ENCODE measurements at places on chromosomes 16 and 17.
A peak's percentile ranks its signal among the peaks of the same experiment; 100 is the strongest.

DNA sequence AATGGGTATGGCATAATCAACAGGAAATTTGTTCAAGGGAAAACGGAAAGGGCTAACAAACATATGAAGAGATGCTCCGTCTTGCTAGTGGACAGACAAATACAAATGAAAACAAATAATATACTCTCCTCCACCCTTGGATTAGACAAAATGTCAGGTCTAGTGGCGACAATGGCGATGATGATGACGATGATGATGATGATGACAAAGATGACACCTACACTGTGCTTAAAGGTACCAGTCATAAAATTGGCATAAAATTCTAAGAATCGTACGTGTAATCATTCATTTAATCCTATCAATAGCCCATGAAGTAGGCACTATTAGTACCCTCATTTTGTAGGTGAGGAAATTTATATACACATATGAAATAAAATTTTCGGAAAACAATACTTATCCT is 174.6 kb downstream of the PMP22 start:
- no peak for DNase-seq

DNA sequence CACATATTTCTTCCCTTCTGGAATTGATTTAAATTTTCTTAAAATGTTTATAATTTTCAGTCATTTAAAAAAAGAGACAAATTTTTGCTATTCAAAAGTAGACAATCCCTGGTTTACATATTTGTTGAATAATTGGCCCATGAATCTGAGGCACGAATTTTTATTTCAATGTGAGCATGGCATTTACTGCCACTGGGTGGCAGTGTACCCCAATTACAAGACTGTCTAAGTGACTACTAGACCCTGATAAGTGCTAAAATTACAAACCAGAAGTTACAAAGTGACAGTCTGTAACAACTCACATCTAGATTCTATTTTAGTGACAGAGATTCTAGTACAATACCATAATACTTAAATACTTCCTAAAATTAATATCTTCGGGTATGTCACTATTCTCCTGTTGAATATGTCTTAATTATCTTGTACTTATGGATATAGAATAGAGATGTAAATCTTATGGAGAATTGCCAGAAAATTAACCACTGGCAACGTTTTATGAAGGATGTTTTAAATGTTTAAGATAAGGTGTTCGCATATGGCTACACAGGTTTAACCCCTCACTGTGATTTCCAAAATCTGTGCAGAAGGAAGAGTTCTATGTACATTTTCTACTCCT is 235.8 kb downstream of the MAP2K4 start:
- DNase-seq: peak; percentile 17

DNA sequence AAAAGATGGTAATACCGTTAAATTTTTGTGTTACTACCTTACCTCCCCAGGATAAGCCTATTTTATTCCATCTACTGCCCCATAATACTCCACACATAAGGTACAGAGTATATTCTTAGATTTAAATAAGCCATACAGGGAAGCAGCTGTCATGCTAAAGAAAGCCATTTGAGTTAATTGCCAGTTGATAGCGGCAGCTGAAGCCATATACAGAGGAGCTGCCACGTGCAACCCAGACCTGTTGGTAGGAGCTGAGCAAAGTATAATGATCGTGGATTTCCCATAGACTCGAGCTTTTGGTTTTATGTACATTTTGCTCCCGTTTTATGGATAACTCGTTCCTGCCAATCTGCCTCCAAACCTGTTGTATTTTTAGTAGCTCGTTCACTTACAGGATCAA is 12.0 kb downstream of the CPSF4L start:
- no peak for DNase-seq

DNA sequence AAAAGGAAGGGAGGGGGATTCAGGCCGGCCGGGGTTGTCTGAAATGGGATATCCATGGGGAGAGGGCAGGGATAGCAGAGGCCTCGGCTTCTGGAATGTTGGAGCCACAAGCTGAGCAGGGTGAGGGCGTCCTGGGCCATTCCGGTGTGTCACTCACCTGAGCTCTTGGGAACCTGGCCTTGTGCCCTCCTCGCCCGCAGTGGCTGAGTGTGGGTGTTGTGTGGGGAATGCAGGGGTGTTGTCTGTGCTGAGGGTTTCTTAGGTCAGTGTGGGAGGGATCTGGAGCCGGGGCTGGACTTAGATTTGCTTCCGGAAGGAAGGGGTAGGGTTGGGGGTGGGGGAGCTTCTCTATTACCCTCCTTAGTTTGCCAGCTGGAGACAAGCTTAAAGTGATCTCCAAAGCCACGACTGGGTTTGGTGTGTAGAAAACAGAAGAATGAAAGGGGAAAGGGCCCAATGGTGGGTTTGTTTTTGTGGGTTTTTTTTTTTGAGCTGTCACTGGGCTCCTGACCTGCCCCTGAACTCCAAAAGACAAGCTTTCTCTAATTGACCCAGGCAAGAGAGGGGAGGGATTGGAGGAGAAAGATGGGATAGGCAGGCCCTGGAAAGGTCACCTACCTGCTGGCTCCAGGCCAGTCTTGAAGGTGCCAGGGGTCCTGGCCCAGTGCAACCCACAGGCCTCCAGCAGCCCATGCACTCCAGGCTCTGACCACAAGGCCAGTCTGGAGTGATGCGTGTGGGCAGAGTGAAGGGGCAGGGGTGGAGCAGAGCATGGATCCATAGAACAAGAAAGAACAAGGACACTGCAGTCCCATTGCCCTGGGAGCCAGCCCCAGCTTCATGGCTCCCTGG is at the start of gene SULT1A2:
TSS of gene SULT1A2 (minus strand) at position 211 of the 852 bp plus-strand sequence. CDS start 1,120 bp downstream, outside the sequence.
- DNase-seq: no peak

- DNase-seq: no peak
Measured at GRCh38 chr17:30323895-30324319, 9.9 kb downstream of the TMIGD1 start.

DNA sequence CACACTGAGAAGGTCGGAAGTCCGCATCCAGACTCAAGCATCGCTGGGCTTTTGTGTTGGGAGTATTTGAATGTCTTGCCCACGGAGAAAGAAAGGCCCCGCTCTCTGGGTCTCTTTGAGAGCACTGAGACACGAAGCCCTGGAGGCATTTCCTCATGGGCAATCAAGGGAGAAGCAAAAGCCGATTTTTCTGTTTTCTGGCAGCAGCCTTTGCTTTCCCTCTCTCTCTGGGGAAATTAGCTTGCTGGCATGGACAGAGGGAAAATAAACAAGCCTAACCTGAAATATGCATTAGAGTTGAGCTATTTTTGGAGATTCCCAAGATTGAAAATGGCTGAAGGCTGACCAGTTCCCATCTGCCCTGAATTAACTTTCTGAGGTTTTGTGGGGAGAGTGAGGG is 238.7 kb downstream of the HAPSTR1 start:
- no peak for DNase-seq

GRCh38 chr17:80751946-80752581 is 207.4 kb downstream of the RPTOR start:
- peak; percentile 47 for DNase-seq

GRCh38 chr17:37693328-37693727 is 50.1 kb upstream of the DDX52 start:
- DNase-seq: no peak

GRCh38 chr17:31444026-31444425 is 52.6 kb downstream of the RAB11FIP4 start:
- DNase-seq: no peak

DNA sequence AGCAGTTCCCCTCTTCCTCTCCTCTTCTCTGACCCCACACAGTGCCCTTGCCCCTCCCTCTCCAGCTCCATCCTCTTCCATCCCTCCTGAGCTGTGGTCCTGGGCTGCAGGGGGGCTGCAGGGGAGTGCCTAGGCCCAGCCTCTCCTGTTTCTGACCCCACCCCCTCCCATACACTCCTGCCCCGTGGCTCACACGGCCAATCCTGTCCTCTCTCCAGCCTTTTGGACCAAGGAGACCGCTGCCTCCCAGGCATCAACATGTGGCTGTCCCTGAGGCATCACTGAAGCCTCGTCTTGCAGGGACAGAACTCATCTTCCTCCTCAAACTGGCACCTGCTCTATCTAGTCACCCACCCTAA is 6.7 kb downstream of the CLUH start:
- no peak for DNase-seq

- no peak for DNase-seq
Measured at GRCh38 chr17:42402117-42402516, 13.9 kb upstream of the STAT3 start.
